NCI-H2029 (cell line): ENCODE measurements at places on chromosomes 13 and 19.

DNA sequence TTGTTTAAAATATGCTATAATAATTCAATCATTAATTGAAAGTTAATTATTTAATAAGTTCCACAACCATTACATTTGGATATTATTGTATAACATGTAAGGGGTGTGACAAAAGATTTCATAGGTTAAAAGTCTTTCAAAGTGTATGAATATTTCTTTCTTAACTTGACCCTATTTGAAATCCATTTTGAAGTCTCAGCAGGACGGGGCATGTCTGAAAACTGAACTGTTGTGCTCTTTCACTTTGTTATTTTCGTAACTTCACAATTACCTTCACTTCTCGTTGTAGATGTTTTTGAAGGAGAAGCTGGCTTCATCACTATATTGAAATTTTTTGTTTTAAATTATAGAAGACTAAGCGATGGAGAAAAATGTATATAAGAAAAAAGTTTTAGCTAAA is 1775.7 kb downstream of the PCDH9 start:
- DNase-seq: no peak

GRCh38 chr13:72556945-72557344 is 170.5 kb downstream of the MZT1 start:
- DNase-seq: no peak

DNA sequence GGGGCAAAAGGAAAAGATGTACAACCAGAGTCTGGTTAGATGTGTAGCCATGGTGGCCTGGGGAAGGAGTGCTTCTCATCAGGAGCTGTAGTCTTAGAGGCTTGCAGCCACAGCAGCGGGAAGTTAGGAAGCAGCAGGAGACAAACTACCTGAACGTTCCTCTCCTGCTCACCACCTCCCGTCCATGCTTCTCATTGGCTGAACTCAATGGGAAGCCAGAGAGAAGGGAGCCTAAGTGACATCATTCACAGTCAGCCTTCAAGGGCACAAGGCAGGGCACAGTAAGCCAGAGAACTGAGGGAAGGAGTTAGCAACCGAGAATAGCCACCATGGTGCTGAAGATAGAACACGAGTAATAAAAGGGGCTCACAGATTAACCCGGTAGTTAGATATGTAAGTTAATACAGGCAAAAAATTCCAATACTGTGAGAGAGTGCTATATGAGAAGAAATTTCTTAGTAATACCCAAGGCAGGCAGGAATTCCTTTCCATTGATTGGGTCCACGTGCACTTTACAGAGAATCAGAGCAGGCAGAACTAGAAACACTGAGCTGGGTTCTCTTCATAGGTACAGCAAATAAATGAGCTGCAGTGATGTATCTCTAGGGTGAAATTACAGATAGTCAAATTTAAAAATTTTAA is 391.5 kb upstream of the DACH1 start:
- no peak for DNase-seq

DNA sequence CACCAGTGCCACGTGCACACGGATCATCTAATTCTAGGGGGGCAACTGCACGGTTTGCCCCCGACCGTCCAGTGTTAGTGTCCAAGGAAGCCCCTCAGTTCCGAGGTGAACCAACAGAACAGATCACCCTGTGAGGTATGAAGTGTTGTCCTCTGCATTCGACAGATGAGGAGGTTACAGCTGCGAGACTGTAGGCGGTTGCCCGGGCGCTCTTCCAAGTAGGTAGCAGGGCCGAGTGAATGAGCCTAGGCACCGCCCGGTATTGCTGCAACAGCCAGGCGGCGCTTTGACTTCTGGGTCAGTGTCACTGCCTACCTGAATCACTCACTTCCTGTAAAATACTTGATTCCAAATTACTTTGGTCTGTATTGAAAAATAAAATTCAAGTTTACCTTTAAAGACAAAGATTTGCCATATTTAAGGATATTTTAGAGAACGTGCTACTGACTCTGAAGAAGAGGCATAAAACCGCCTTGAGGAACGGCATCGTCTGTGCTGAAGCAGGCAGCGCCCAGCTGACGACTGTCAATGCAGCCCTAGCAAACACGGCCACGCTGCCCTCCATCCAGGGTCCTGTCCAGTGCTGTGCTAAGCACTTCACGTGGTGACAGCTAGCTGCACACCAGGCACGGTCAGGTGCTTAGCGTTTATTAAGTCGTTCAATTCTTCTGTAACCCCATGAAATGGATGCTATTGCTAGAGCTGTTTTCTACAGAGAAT is 19.3 kb upstream of the RASA3 start:
- peak; percentile 59 for DNase-seq

GRCh38 chr19:49672131-49672919 is 4.7 kb upstream of the PRMT1 start:
- peak; percentile 63 for DNase-seq

GRCh38 chr19:8806661-8807060 is 25.4 kb downstream of the ZNF558 start:
- DNase-seq: no peak

- DNase-seq: no peak
Measured at GRCh38 chr19:19485161-19485997, 30.0 kb downstream of the TSSK6 start.

DNA sequence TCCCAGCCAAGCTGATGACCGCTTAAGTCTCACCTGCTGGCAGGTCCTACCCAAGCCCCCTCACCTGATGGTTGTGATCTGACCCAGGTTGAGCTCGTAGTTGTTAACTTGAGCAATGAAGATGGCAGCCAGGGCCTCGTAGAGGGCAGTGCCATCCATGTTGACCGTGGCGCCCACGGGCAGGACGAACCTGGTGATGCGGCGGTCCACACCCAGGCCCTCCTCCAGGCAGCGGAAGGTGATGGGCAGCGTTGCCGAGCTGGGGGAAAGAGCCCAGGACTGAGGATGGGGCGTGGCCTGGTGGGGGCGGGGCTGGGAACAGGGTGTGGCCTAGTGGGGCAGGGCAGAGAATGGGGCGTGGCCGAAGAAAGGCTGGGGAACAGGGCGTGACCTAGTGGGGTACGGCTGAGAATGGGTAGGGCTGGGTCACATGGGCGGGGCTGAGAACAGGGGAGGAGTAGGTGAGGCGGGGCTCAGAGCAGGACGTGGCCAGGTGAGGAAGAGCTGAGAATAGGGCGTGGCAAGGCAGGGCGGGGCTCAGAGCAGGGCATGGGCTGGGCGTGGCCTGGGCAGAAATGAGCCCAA is 12.9 kb downstream of the OR7C2 start:
- no peak for DNase-seq
